Activated CD8-positive, alpha-beta T cell treated with anti-CD3 and anti-CD28 coated beads for 36 hours (primary cell): ENCODE measurements at places on chromosomes 5 and 9. TPM values are rescaled to one million over a fixed set of nuclear protein-coding genes. Genes with fewer than 3 reads are reported as not detected.

GRCh38 chr9:120918931-120919842, 7.4 kb downstream of the TRAF1 start:
- H3K4me1 ChIP-seq, result peaks cover 62% of the 10 kb centered on the region
- peak overlapping the region; percentile 94 for H3K27ac ChIP-seq
- DNase-seq, result no peak
- H3K27me3 ChIP-seq, result no peaks in the 10 kb centered on the region
- H3K4me3 ChIP-seq, result peak overlapping the region; percentile 88

- H3K27ac ChIP-seq, result no peak overlapping the region
- H3K4me3 ChIP-seq, result no peak overlapping the region
- peaks cover 13% of the 10 kb centered on the region for H3K4me1 ChIP-seq
- peaks cover 25% of the 10 kb centered on the region for H3K27me3 ChIP-seq
- peak; percentile 71 for DNase-seq
Observed at GRCh38 chr9:34929506-34930102, 28.5 kb upstream of the PHF24 start.

- peaks cover 65% of the 10 kb centered on the region for H3K36me3 ChIP-seq
- no peak overlapping the region for H3K4me3 ChIP-seq
- H3K27me3 ChIP-seq, result no peaks in the 10 kb centered on the region
- no peaks in the 10 kb centered on the region for H3K4me1 ChIP-seq
Observed at GRCh38 chr9:437574-438001, 222.9 kb downstream of the DOCK8 start.

- H3K4me3 ChIP-seq, result no peak overlapping the region
- H3K27me3 ChIP-seq, result no peaks in the 10 kb centered on the region
- H3K36me3 ChIP-seq, result no peaks in the 10 kb centered on the region
- H3K4me1 ChIP-seq, result no peaks in the 10 kb centered on the region
- DNase-seq, result no peak
Observed at GRCh38 chr9:135275571-135276289, 188.3 kb downstream of the OLFM1 start.

GRCh38 chr9:130936285-130937117, 2.5 kb downstream of the FIBCD1 start:
- no peak overlapping the region for H3K27ac ChIP-seq
- no peaks in the 10 kb centered on the region for H3K36me3 ChIP-seq
- no peak overlapping the region for H3K4me3 ChIP-seq
- H3K4me1 ChIP-seq, result peaks cover 7% of the 10 kb centered on the region
- peaks cover 47% of the 10 kb centered on the region for H3K27me3 ChIP-seq

GRCh38 chr9:5870691-5871090, 20.0 kb upstream of the MLANA start:
- no peak overlapping the region for H3K4me3 ChIP-seq
- H3K27me3 ChIP-seq, result no peaks in the 10 kb centered on the region
- no peak for DNase-seq

- H3K4me1 ChIP-seq, result no peaks in the 10 kb centered on the region
- no peak for DNase-seq
- no peaks in the 10 kb centered on the region for H3K36me3 ChIP-seq
- H3K27ac ChIP-seq, result no peak overlapping the region
- H3K27me3 ChIP-seq, result peaks cover 9% of the 10 kb centered on the region
Observed at GRCh38 chr5:150578781-150579461, 61.5 kb upstream of the SYNPO start.

- H3K27ac ChIP-seq, result no peak overlapping the region
- no peak overlapping the region for H3K4me3 ChIP-seq
- DNase-seq, result peak; percentile 6
Observed at GRCh38 chr5:115962565-115963402, 509 bp downstream of the LVRN start.

GRCh38 chr5:145968970-145969713, 32.8 kb downstream of the SH3RF2 start:
- H3K27ac ChIP-seq, result no peak overlapping the region
- H3K4me1 ChIP-seq, result no peaks in the 10 kb centered on the region
- no peak for DNase-seq
- no peak overlapping the region for H3K4me3 ChIP-seq

GRCh38 chr5:18465833-18466681, 831.8 kb downstream of the TAF11L14 start:
- no peaks in the 10 kb centered on the region for H3K4me1 ChIP-seq
- H3K4me3 ChIP-seq, result no peak overlapping the region
- no peak overlapping the region for H3K27ac ChIP-seq
- no peaks in the 10 kb centered on the region for H3K27me3 ChIP-seq
- no peaks in the 10 kb centered on the region for H3K36me3 ChIP-seq

- H3K36me3 ChIP-seq, result peaks cover 11% of the 10 kb centered on the region
- peak overlapping the region; percentile 75 for H3K27ac ChIP-seq
- peak; percentile 43 for DNase-seq
- H3K4me3 ChIP-seq, result no peak overlapping the region
Observed at GRCh38 chr9:96478829-96479371, 28.9 kb downstream of the HABP4 start.

DNA sequence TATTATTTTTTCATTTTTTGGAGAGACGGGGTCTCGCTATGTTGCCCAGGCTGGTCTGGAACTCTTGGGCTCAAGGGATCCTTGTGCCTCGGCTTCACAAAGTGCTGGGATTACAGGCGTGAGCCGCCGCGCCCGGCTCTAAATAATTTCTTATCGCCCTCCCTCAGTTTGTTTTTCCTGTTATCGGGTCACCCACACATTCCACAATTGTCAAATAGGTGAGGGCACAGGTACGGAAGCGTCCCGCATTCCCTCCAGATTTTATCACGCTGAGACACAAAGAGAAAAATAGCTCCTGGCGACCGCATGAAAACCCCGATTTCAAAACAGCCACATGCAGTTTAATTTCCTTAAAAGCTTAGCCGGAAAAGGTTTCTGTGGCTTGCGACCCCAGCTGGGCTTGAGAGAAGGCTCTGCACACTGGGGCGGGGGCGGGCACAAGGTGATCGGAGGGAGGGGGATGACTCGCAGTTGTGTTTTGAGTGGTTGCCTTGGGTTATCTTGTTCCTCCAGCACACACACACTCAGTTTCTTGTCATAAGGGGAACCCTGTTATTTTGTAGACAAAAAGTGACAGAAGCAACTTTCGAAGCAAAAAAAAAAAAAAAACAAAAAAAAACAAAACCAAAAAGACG, 717 bp upstream of the IQGAP2 start:
- peaks cover 49% of the 10 kb centered on the region for H3K4me1 ChIP-seq
- H3K27ac ChIP-seq, result peak overlapping the region; percentile 98
- DNase-seq, result peak; percentile 96
- peak overlapping the region; percentile 87 for H3K4me3 ChIP-seq
- peaks cover 4% of the 10 kb centered on the region for H3K36me3 ChIP-seq

GRCh38 chr9:132894346-132894745, 15.6 kb downstream of the SPACA9 start:
- H3K27ac ChIP-seq, result no peak overlapping the region
- no peaks in the 10 kb centered on the region for H3K4me1 ChIP-seq
- no peaks in the 10 kb centered on the region for H3K27me3 ChIP-seq
- H3K36me3 ChIP-seq, result peaks cover 7% of the 10 kb centered on the region
- DNase-seq, result no peak
- no peak overlapping the region for H3K4me3 ChIP-seq

- no peaks in the 10 kb centered on the region for H3K36me3 ChIP-seq
- H3K4me3 ChIP-seq, result no peak overlapping the region
- no peak for DNase-seq
- H3K27me3 ChIP-seq, result no peaks in the 10 kb centered on the region
- H3K4me1 ChIP-seq, result peaks cover 14% of the 10 kb centered on the region
Observed at GRCh38 chr5:68455216-68455615, 239.7 kb downstream of the PIK3R1 start.

Gene CPLANE1
- total RNA-seq, result 4.8 TPM

Gene CCNJL
- not detected for total RNA-seq

Gene ANKRD34B
- total RNA-seq, result not detected

Gene SLC25A48
- total RNA-seq, result not detected

Gene ZNF462
- not detected for total RNA-seq

Gene S1PR3
- 0.58 TPM for total RNA-seq
